Fibroblast of skin of left quadriceps (primary cell): ENCODE measurements at places on chromosomes 16 and 17.

DNA sequence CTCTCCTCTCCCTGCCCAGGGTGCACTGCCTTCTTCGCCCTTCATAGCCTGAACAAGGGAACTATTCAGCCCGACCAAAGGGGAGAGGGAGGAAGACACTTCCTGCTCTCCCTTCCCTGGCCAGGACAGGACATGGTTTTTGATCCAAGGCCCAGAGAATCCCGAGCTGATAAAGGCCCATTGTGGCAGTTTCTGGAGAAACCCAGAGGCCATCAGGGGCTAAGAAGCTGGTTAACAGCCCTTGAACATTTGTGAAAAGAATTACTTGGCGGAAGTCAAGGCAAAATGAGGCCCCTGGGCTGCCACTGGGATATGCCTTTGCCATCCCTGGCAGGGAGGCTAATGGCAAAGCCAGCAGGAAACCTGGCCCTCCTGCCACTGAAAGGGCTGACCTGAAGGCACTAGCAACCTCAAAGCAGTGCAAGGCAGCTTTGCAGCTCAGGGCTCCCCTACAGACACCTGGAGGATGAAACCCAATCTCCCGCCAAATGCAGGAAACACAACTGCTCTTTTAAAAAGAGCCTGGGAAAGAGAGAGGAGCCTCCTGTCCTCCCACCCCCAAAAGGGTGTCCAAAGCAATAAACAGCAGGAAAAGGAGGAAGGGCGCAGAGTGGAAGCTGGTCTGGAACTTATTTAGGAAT is 12.6 kb downstream of the PHB1 start:
- no peak for DNase-seq

DNA sequence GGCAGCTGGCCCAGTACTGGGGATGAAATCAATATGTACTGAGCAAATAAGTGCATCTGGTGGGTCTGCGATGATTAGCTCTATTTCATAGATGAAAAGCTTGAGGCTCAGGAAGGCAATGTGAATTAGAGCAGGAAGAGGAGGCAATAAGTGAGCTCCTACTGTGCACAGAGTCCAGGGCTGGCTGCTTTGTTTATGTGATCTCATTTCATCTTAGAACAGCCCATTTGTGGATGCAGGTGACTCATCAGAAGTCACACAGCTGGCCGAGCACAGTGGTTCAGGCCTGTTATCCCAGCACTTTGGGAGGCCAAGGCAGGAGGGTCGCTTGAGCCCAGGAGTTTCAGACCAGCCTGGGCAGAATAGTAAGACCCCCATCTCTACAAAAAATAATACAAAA is 7.1 kb downstream of the TMEM114 start:
- DNase-seq = no peak

DNA sequence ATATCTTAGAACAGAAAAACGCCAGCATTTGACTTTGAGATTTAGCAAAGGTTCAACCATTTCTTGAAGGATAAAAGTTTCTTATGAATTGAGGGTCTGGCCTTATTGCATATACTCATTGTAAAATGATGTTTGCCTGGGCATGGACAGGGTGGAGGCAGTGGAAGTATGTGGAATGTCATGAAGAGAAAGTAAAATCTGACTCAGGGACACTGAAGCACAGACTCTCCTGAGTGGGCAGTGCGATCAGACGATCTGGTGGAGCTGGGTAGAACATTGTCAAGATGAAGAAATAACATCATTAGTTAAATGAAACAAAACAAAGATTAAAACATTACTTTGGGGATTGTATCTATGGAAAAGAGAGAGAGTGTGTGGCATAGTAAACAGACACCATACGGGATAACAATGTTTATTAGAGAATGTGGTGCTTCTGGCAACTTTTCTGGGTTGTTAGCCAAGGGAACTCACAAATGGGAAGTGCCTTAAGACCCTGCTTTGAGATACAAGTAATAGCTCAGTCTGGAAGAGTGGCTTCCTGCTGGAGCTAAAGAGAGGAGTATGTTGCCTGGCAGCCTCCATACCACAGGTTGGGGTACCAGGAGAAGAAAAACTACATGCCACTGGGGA is 4.4 kb downstream of the MAP3K3 start:
- DNase-seq = no peak

- no peak for DNase-seq
Measured at GRCh38 chr16:77955127-77955526, 67.2 kb upstream of the CLEC3A start.

DNA sequence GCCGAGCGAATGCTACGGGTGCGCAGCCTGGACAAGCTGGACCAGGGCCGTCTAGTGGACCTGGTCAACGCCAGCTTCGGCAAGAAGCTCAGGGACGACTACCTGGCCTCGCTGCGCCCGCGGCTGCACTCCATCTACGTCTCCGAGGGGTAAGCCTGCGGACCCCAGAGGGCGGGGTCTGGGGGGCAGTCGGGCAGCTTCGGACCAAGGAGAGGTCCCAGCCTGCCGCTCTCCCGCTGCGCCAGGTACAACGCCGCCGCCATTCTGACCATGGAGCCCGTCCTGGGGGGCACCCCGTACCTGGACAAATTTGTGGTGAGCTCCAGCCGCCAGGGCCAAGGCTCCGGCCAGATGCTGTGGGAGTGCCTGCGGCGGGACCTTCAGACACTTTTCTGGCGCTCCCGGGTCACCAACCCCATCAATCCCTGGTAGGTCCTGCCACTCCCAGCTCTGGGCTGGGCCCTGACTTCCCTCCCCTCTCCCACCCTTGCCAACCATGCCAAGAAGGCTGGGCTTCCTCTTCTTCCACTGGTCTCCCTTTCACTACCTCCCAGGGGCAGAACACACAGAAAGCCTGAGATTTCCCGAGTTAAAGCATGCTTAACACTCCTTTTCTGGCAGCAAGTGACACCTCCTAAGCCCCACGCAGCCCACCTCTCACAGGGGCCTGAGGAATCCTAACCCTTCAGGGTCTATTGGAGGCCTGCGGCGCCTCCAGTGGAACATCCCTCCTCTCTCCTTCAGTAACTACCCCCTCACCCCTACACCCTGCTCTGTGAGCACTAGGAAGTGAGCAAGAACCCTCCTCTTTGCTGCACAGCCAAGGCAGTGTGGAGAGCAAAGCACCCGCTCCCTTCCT is 3.2 kb downstream of the NAGS start:
- DNase-seq = no peak

DNA sequence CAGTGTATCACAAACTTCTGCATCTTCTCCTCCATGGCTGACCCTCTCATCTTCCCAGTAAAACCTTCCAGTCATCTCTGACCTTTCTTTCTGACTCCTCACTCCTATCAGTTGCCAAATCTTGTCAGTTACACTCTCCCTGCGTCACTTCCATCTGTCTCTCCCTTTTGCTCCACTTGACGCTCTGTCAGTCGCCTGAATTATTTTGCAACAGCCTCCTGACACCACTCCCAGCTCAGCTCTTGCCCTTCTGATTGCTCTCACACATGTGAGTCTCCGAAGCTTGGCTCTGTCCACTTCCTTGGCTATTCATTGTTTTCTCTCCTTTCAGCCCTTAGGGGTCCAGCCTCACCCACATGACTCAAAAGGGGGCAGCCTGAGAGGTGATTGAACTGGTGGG is 27.7 kb downstream of the DHRS7C start:
- no peak for DNase-seq

GRCh38 chr17:76333673-76334505 is 19.8 kb downstream of the PRPSAP1 start:
- no peak for DNase-seq

DNA sequence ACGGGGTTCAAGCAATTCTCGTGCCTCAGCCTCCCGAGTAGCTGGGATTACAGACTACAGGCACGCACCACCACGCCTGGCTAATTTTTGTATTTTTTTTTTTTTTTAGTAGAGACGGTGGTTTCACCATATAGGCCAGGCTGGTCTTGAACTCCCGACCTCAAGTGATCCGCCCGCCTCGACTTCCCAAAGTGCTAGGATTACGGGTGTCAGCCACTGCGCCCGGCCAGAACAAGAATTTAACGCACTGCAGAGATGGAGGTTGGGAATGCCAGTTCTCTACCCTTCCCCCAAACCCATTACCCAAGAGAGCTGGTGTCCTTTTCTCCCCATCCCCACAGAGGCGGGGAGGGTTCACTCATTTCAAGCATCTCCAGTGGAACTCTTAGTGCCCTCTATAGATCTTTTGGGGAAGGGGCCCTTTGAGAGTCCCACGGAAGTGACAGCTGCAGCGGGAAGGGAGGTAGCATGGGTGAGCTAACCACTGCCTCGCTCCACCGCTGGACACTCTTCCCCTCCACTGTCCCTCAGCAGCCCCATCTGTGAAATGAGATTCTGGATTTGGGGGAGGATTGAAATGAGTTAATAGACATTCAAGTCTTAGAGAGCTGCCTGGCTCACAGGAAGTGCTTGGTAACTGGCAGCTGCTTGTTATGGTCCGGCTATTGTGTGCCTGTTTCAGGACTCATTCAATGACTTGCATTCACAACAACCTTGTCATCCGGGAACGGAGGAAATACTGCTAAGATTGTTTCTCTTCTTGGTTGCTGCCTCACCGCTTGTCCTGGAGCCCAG is 3.5 kb upstream of the UBALD2 start:
- no peak for DNase-seq

- DNase-seq = no peak
Measured at GRCh38 chr17:32488177-32488542, 1.4 kb downstream of the CDK5R1 start.

DNA sequence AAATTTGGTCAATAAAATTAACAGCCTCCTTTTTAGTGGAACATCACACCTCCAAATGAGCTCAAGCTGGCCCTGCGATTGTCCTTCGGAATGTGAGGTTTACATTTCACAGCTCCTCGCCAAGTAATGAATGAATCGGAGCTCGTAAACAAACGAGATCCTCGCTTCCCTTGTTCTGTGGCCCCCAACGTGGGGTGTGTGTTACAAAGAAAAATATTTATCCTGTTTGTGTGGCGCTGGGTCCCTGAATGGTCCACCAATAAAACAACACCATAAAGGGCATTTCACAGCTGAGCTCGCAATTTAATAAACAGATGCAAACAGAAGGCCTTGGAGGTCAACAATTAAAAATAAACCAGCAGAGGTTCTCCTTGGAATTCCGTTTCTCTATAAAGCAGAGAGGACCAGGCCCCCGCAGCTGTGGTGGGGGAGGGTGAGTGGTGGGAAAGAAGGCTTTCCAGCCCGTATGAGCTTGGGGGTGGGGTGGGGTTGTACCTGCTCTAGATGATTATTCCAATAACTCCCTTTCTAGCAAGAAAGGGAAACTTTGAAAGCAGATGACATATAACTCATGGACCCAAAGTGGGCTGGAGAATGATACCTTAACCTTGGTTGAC is 393.9 kb upstream of the SALL1 start:
- DNase-seq = no peak

- no peak for DNase-seq
Measured at GRCh38 chr16:79943736-79944135, 343.2 kb upstream of the MAF start.

- DNase-seq = no peak
Measured at GRCh38 chr16:47753659-47754058, 292.5 kb downstream of the PHKB start.

DNA sequence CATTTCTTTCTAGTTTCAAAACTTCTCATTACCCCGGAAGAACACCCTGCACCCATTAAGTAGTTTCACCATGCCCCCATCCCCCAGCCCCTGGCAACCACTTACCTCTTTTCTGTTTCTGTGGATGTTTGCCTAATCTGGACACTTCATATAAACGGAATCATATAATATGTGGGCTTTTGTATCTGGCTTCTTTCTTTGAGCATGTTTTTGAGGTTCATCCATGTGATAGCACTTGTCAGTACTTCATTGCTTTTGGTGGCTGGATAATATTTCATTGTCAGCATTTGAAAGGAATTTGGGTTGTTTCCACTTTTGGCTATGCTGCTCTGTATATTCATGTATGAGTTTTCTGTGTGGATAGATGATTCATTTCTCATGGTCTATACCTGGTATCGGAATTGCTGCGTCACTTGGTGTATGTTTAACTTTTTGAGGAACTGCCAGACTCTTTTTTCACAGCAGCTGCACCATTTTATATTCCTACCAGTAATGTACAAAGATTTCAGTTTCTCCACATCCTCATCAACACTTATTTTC is 30.0 kb upstream of the SLC5A10 start:
- DNase-seq = peak; percentile 27

DNA sequence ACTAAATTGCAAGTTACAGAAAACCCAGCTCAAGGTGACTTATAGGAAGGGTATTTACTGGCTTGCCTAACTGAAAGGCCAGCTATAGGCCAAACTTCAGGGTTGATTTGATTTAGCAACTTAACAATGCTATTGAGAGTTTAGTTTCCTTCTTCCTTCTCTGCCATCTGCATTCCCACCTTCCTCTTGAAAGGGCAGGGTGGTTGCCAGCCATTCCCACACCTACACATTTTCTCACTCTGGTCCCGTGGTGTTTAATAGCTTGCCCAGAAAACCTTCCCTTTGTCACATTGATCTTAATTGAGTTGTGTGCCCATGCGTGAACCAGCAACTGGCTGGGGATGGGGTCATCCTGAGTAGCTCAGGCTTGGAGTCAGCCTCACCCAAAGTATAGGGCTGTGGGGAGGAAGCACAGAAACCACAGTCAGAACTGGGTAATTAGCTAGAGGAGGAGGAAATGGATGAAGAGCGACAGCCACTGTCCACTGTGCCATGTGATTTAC is 194.7 kb downstream of the SPECC1 start:
- DNase-seq = no peak

GRCh38 chr17:81400996-81401722 is 5.9 kb downstream of the BAHCC1 start:
- DNase-seq = no peak

DNA sequence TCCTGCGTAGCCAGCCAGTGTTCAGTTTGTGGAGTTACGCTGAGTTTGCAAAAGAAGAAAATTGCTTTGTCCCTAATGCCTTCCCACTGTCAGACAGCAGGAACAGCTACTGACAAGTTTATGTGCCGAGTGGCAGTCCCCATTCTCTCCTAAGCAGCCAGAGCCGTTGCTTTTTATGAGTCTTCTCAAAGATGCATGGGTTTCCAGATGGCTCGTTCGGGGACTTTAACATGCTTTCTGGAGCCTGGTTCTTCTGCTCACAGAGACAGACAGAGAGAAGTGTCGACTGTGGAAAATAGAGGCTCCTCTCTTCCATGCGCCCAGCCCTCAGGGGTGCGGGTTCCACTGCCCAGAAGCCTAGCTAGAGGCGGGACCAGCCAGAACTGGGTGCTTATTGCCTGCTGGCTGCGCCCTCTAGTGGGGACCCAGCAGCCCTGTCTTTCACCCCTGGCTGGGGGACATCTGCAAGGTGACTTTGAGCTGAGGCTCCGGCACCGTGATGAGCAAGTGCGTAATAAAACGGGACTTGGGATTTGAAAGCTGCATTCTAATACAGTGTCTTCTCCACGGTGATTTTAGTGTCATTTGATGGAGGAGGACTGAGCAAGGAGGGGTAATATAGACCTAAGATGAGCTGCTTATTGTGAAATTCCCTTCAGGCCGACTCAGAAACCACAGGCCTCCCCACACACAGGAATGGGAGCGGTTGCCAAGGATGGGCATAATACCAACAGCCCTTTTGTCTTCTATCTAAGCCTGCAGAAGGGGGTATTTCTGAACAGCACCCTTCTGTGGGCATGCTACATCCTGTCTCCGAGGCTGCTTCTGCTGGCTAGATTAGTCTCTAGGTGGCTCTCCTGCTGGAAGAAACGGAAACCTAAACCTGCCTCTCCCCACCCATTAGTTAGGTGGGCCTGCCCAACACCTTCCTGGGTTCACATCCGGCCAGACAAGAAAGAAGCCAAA is 73.1 kb downstream of the CCDC182 start:
- peak; percentile 37 for DNase-seq
